ENCODE measurements at places on chromosomes 2 and 18.

GRCh38 chr2:33859811-33860461 lies 260.8 kb upstream of the FAM98A start:
- no peak for DNase-seq

DNA sequence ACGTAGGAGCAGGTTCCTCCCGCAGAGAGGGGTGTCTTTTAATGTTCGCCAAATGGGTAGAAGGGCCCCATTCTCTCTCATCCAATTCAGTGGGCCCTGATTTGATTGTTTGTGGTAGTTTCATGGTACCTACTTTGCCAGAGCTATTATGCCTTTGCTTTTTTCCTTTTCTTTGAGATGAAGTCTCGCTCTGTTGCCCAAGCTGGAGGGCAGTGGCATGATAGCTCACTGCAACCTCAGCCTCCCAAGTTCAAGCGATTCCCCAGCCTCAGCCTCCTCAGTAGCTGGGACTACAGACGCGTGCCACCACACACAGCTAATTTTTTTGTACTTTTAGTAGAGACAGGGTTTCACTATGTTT lies 59.7 kb downstream of the DDX1 start:
- DNase-seq, result no peak

DNA sequence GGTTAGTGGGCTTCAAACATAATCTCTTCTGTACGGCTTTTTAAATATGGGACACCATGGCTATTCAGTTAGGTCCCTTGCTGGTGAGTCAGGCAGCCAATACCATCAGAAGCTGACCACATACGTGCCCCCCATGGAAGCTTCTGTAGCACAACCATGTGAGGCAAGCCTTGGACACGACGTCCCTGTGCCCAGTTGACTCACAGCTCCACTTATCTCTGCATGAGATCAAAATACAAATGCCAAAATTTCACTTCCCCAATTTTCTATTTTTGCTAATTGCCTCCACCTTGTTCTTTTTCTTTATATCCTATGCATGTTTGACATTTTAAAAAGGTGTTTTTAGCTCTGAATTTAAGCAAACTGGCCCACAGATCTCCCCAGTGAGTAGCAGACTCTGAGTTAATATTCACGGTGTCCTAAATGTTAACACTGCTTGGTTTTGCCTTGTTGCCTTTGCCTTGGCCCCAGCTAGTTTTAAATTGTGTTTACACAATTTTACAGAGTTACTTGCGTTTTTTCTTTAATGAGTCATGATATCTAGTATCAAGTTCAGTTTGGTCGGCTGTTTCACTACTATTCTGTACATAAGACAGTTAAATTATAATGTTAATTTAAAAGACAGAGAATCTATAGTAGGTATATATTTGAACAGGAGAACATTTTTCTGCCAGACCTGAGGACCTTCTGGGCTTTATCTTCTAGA lies 77.5 kb downstream of the CDCA7 start:
- no peak for DNase-seq

- DNase-seq, result no peak
Observed at GRCh38 chr2:95063086-95063958, 37.8 kb downstream of the MAL start.

DNA sequence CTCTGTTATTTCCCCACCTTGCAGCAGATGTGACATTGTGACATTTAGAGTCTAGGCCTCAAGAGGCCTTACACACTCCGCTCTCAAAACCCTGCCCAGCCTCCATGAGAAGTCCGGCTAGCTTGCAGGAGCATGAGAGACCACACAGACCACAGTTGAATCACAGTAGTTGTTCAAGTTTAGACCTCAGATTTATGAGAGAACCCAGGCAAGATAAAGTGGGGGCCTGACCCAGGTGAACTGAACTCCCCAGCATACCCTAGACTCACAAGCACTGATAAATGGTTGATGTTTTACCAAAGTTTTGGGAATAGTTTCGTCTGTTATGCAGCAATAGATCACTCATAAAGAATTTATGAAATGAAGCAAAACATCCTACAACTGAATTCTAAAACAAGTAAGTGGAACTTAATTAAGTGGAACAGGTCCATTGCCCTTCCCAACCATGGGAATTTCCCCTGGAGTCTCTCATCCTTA lies 4.7 kb upstream of the STAT1 start:
- no peak for DNase-seq

GRCh38 chr2:40435426-40436092 lies 16.3 kb downstream of the SLC8A1 start:
- DNase-seq, result no peak

DNA sequence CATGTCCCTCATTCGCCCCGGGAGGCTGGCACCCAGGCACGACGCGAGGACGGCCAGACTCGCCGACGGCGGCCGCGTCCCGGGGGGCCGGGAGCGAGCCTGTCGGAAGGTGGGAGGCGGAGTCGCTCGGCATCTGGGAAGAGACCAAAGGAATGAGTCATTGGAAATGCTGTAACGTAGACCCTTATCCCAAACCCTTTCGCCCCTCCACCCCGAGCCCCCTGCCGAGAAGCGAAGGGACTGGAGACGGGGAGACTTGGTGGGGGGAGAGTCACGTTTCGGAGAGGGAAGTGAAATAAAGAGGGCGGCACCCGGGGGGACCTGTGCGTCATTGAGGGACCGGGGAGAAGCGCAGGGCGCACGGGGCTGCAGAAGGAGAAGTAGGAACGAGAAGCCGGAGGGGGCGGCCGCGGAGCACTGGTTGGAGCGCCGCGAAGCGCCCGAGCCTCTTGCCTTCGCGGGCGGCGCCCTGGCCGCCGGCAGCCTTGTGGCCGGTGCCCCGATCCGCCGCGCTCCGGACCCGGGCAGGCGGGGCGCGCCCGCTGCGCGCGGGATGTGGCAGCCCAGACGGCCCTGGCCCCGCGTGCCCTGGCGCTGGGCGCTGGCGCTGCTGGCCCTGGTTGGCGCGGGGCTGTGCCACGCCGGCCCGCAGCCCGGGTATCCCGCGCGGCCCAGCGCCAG lies at the start of gene EMILIN2:
EMILIN2 (plus strand) TSS at position 371 of the 681 bp plus-strand sequence; CDS start at position 554, 183 bp downstream.
- peak; percentile 36 for DNase-seq

- DNase-seq, result no peak
Observed at GRCh38 chr2:187379869-187380268, 68.2 kb downstream of the CALCRL start.

DNA sequence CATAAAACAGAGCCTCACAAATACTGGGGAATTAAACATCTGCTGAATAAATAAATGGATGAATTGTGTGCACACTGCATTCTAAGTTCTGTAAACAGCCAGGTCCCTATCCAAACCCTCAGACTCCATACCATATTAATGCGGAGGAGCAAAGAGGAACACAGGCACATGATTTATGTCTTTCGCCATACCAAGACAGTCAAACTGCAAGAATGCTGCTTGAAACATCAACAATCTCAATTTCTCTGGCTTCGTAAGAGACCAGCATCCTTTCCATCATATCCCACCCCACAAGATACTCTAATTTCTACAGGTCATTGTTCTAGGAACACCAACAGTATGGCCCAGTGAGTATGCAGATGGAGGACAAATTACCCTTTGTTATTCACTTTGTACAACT lies 15.0 kb downstream of the KANSL3 start:
- no peak for DNase-seq

GRCh38 chr2:9001229-9001628 lies 2.3 kb downstream of the MBOAT2 start:
- DNase-seq, result no peak

GRCh38 chr2:102050854-102051391 lies 59.2 kb downstream of the IL1R2 start:
- DNase-seq, result no peak

DNA sequence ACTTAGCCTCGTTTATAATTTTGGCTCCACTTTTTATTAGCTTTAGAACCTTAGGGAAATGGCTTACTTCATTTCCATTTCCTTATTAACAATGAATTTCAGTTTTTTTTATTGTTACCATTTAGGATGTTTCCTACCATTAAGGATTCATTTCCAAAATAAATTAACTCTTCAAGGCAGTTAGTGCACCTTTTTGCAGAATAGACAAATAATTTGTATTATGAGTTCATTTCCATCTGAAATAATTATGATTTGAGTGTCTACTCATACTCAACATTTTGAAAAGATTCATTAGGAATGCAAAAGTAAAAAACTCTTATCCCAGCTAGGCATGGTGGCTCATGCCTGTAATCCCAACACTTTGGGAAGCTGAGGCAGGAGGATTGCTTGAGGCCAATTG lies 186.8 kb upstream of the STON1 start:
- no peak for DNase-seq

GRCh38 chr18:37420315-37420880 lies 145.2 kb downstream of the CELF4 start:
- no peak for DNase-seq

GRCh38 chr2:225083276-225083675 lies 41.0 kb upstream of the DOCK10 start:
- no peak for DNase-seq

DNA sequence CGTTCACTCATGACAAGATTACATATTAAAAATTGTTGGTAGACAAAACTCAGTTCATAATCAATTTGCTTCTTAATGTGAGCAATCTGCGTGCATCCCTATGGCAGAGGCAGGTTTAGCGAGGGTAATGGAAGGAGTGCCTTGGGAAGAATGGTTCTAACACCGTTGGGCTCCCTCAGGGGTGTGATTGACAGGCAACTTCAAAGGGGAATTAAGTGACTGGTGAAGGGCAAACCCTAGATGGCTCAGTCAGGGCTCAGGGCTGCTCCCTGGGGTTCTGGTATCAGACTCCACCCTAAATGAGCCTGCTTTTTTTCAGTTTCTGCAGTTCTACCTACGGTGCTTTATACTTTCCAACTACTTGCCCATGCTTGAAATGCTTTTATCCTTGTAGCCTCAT lies 419.5 kb upstream of the CELF4 start:
- DNase-seq, result no peak

DNA sequence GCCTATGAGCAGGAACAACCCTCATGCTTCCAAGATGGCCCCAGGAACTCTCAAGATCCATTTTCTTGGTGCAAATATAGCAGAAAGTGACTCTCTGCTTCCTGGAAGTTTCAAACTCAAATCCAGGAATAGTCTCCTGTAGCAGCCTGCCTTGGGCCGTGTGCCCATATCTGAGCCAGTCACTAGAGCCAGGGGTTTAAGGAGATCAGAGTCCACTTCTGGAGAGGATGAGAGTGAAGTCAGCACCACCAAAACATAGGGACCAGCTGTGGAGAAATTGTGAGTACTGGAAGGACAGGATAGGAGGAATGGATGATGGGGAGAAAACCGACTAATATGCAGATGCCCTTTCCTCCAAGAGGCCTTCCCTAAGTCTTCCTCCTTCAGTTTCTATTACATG lies 33.2 kb downstream of the PSD4 start:
- DNase-seq, result no peak

- peak; percentile 24 for DNase-seq
Observed at GRCh38 chr2:112055730-112056625, 909 bp downstream of the TMEM87B start.

DNA sequence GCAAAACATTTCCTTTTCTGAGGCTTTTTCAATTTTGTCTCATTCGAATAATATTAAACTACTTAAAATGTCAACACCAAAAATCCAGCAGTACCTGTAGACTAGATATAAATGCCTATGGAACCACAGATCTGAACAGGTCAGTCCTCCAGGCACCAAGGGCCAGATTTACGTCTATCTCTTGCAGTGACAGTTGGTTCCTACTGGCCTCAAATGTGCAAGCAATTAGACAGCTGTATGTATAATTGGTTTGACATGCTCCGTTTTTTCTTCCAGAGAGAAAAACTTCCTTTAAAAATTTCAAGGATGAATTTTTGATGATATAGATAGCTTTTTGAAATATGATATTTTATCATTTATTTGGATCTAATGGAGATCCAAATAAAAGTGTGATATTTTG lies 443.8 kb upstream of the POU3F3 start:
- DNase-seq, result no peak

GRCh38 chr2:232328032-232328422 lies 50.5 kb upstream of the ALPP start:
- no peak for DNase-seq

- no peak for DNase-seq
Observed at GRCh38 chr2:113277474-113278072, 1.1 kb downstream of the PAX8 start.

DNA sequence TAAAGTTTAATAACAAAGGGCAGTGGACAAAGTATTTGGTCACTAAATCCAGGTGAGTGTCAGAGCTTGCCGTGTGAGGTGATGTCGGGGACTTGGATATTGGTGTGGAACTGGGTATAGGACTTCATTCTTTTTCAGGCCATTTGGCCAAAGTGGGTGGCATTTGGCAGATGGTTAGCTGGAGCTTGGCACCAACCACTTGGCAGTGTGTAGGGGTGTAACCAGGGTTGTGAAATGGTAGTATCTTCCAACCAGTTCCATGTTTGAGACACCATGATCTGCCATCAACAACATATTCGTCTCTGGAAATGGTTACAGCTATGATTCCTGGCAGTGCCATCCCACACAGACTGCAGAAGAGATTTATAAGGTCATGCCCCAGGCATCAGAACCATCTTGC lies 113.9 kb downstream of the CCDC85A start:
- no peak for DNase-seq

- DNase-seq, result peak; percentile 6
Observed at GRCh38 chr2:227655454-227655853, 11.2 kb upstream of the SCYGR5 start.

DNA sequence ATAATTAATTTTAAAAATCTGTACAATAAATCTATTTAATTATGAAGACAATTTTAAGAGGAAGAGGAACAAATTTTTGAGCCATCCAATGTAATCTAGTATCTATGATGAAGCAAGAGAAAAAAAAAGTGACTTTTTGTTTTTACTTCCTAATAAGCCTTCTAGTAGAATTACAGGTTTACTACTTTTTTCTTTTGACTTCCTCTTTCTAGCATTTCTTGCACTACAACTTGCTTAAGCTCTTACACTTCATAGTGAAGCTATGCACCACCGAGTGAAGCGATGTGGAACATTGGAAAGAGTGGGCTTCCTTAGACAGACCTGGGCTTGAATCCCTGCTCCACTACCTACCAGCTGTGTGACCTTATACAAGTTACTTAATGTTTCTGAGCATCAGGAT lies 2.1 kb downstream of the SERPINB2 start:
- DNase-seq, result no peak

GRCh38 chr2:95013726-95014125 lies 11.8 kb upstream of the MAL start:
- no peak for DNase-seq

- DNase-seq, result no peak
Observed at GRCh38 chr2:138703242-138703641, 76.9 kb downstream of the NXPH2 start.

DNA sequence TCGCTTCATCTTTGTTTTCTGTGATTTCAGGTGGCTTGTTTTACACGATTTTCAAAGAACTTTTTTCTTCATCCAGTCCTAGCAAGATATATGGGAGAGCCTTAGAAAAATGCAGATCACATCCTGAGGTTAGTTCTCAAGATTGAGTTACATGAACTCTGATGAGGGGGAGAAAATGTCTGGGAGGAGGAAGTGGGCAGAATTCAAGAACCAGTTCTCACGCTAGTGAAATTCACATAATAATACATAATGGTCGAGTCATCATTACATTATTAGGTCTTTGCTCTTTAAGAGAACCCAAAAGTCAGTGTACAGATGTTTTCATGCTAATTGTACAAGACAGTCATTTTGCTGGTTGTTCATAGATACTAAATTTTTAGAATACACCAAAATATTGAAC lies 7.0 kb downstream of the TIMM21 start:
- DNase-seq, result no peak
